Stimulated activated CD4-positive, alpha-beta T cell treated with anti-CD3 and anti-CD28 coated beads, Interleukin-2, amount 100 ng/mL, for 4 hours (primary cell): ENCODE measurements at places on chromosomes 2 and 18.

GRCh38 chr18:72086421-72086820, 457.7 kb downstream of the CBLN2 start:
- no peak for DNase-seq

GRCh38 chr2:192277494-192278109, 82.9 kb upstream of the TMEFF2 start:
- DNase-seq = no peak

GRCh38 chr18:68263481-68263880, 451.4 kb downstream of the TMX3 start:
- DNase-seq = no peak

GRCh38 chr2:15579641-15580040, 12.0 kb upstream of the DDX1 start:
- no peak for DNase-seq

DNA sequence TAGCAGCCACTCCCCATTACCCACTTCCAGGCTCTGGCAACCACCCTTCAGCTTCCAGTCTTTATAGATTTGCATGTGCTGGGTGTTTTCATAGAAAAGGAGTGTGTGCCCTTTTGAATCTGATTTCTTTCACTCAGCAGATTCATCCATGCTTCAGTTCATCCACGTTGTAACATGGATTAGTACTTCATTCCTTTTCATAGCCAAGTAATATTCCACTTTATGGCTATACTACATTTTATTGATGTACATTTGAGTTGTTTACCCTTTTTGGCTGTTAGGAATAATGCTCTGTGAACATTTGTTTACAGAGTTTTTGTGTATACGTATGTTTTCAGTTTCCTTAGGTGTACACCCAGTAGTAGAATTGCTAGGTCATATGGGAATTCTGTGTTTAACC, 205.5 kb upstream of the RAB12 start:
- no peak for DNase-seq

DNA sequence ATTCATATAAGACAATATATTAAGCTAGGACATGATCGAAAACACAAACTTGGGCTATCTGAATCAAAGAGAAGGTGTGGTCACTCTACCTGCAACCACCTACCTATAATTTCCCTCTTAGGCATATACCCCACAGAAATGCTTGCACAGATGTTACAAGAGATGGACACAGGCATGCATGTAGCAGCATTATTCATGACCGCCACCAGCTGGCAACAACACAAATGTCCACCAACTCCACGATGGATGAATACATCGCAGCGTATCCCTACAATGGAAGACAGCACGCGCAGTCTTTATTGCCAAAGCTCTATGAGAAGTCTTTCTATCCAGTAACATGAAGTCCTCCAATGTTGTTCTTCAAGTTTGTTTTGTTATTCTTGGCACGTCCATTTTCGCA, 90.8 kb downstream of the ARL4C start:
- no peak for DNase-seq

DNA sequence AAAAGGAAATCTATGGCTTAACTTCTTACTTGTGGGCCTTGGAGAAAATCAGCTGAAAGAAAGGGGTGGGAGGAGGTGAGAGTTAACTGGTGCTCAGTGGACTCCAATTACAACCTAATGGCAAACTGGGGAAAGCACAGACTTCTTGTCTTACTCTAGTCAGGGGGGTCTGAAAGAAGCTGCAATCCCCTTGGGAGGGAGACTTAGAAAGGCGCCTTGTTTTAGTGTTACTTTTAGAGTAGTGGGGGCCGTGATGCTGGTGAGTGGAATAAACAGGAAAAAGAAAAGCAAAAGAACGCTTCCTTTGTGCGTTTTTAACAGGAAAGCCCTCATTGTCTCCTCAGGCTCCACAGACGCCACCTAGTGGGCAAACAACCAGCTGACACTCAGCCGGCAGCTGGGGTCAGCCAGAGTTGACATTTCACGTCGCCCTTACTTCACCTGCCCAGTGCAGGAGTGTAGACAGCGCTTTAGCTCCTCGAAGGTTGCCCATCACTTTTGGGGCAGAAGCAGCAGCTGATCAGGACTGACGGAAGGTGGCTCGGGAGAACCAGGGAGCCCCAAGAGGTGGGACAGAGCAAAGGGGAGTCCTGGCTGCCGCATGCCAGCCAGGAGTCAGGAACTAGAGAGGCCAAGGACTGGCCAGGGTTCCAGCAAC, 55.9 kb upstream of the GORASP2 start:
- peak; percentile 59 for DNase-seq
